ENCODE measurements at places on chromosomes 3 and 15.

DNA sequence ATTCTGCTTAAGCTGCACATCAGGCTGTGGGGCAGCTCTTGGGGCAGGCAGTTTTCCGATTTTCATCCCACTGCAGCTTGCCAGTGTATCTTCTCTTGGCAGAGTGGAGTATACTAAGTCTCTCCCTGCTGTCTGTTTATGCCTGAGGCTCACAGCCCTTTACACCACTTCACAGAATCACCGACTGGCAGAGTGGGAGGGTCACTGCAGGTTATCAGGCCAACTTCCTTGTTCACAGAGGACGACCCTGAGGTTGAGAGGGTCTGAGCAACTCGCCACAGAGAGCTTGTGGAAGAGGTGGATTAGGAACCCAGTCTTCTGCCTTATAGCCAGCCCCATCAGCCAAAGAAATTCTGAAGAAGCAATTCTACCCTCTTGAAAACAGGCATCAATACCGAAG, 30.9 kb downstream of the KIF9 start:
- DNase-seq, result no peak

GRCh38 chr15:33215941-33216872, 21.7 kb upstream of the FMN1 start:
- DNase-seq, result no peak

DNA sequence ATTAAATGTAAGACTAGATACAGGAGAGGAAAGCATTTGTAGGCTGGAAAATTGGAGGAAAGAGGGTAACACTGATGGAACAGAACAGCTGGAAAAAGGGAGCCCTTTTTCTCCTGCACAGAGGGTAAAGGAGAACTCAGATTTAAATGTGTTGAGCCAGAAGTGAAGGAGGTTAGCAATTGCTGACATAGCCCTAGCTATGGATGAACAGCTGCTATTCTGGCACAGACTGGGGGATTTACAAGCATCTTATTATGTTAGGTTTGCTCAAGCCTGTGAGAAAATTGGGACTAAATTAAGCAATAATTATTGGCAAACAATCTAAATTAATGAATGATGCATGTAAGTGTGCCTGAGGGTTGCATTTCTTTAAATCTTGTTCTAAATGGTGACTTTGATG, 40.6 kb upstream of the PRR20G start:
- DNase-seq, result no peak

DNA sequence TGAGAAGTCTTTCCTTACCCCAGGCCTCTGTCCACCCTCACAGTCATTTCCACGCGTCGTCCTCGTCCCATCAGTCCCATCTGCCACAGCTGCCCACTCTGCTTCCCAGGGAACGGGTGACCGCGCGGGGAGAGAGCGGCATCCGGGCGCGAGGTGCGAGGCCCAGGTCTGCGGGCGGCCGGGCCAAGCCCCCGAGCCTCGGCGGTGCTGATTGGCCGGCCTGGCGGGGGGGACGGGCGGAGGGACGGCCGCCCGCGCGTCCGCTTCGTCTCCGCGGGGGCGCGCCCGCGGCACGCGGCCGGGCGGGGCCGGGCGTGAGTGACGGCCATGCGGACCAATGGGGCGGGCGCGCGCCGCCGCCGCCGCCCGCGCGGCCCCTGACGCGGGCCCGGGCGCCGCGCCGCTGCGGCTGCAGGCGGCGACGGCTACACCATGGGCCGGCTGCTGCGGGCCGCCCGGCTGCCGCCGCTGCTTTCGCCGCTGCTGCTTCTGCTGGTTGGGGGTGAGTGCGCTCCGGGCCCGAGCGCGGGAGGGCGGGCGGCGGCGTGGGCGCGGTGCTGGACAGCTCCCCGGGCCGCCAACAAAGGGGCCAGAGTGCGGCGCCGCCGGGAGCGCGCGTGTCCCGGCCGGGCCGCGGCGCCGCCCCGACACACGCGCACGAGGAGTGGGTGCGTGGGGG, at the start of gene PODXL2:
TSS of gene PODXL2 (plus strand) at position 398 of the 679 bp plus-strand sequence. CDS start at position 433, 35 bp downstream.
- no peak for DNase-seq

GRCh38 chr3:151743855-151744254, 10.1 kb downstream of the AADACL2 start:
- no peak for DNase-seq

- no peak for DNase-seq
Measured at GRCh38 chr15:61056386-61056785, 172.7 kb downstream of the RORA start.

DNA sequence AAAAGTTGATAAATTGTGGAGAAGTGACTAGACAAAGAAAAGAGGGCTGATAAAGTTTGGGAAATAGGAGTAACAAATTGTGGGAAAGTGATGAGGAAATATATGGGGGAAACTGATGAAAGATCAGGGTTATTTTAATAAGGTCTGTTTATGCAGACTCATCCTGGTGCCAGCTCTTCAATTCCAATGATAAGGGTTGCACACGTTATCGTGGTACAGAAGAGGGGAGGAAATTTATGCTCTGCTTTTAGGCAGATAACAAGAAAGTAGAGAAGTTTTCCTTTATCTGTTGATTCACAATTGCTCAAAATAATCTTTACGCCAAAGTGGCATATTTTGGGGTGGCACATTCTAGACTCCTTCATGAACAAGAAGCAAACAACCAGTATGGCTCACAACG, 32.1 kb upstream of the LIPC start:
- DNase-seq, result no peak

DNA sequence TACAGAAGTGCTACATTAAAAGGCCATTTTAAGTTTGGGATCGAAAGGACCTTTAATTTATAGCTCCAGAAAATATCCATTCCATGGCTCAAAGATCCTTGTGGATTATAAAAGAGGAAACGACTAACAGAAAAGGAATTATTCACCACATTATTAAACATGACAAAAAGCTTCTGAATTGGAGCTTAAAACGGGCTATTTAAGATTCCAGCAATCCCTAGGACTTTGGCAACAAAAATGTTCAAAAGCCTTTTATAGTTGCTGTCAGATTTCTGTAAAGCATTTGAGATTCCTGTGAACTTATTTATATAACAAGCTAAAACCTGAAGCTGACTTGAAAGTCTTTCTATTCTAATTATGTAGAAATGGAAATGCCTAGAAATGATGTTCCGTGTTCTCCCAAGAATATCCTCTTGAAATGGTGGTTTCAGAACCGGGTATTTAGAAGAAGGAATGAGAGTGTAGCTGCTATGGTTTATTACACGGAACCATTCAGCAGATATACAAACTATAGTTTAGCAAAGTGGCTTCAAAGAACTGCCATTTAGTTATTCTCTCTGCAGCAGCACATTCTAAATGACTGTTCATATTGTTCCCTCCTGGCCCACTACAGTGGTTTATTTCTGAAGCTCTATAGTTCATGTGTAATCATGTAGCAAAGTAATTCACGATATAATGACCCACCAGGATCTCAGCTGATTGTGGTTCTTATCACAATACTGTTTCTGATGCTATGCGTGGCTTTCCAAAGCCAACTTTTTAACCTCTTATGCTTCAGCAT, 961.7 kb downstream of the FHIT start:
- DNase-seq, result no peak

- no peak for DNase-seq
Measured at GRCh38 chr15:71055461-71055860, 59.8 kb upstream of the THSD4 start.

- no peak for DNase-seq
Measured at GRCh38 chr15:42528970-42529369, 19.6 kb downstream of the LRRC57 start.

GRCh38 chr15:94882071-94882712, 650.8 kb downstream of the MCTP2 start:
- no peak for DNase-seq

GRCh38 chr3:85912980-85913379, 954.2 kb downstream of the CADM2 start:
- no peak for DNase-seq

DNA sequence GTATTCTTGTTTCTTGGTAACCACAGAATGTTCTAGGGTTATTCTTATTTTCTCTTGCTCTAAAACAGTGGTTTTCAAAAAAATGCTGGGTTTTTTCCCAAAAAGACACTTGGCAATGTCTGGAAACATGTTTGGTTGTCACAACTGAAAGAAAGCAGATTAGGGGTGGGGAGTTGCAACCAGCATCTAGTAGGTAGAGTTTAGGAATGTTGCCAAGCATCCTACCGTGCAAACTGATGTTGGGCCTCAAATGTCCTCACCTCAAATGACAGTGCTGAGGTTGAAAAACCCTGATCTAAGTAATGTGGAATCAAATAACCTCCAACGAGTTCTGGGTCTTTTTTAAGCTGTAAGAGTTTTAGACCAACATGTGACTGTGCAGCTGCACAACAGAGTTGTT, 270.5 kb upstream of the STT3B start:
- no peak for DNase-seq

- no peak for DNase-seq
Measured at GRCh38 chr15:31598620-31599019, 272.0 kb downstream of the KLF13 start.

DNA sequence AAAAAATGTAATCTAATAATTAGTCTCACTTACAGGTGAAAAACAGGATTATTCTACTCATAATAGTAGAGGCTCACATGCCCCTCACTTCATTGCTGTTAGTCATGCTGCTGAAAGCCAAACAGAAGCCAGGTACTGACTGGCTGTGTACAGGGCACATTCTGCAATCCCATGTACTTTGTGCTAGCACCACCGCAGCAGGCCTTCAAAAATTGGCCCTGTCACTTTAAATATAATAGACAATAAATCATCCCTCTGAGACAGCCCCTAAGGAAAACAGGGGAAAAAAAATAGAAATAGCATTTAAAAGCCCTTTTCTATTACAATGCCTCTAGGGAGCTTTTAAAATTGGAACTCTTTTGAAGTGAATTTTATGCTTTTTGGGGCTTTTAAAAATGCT, 723.8 kb downstream of the TUSC7 start:
- DNase-seq, result no peak

- no peak for DNase-seq
Measured at GRCh38 chr3:39668420-39668819, 141.0 kb upstream of the MYRIP start.

- no peak for DNase-seq
Measured at GRCh38 chr15:42826251-42826890, 89.4 kb upstream of the CDAN1 start.

DNA sequence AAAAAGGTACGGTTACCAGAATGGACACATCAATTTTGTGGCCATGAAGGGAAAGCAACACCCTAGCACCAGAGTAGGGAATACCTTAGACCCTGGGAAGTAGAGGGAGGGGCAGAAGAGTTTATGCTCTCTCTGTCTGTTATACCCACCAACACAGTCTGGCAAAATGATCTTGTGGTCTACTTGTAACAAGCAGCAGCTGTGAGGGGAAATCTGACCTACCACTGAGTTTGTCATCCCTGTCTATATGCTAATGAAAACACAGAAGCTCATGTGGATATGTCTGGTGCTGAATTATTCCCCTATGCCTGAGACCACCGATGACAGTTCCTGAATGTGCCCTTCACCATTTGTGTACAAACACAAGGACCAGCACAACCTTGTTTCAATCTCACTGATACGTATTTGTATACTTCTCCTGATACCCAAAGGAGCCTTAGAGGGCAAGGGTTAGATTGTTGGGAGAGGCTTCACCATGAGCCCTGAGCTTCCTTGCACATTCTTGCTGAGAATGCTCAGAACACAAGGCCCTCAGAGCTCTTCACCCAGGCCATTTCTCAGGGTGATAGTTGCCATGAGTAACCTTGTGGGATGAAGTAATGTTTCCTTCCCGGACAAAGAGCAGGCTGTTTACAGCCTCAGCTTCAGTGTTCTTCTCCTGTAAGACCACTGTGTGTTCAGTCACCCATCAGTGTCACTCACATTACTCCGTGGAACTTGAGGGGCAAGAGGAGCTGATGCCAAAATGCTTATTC, 24.7 kb upstream of the ZNF639 start:
- no peak for DNase-seq

DNA sequence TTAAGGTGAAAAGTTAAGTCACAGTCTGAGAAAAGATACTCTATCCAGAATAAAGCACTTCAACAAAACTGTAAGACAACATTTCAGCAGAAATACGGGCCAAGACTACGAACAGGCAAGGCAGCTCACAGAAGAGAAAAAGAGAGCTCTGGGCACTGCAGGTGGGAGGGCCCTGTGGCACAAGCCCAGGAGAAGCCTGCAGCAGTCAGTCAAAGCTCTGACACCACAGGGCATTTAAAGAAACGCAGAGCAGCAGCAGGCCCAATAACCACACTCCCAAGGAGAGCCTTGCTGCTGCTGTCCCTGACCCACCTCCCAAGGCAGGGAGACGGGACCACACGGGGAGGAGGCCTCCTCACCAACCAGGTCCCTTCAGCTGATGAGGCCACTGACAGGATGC, 19.2 kb downstream of the CHSY1 start:
- DNase-seq, result no peak

DNA sequence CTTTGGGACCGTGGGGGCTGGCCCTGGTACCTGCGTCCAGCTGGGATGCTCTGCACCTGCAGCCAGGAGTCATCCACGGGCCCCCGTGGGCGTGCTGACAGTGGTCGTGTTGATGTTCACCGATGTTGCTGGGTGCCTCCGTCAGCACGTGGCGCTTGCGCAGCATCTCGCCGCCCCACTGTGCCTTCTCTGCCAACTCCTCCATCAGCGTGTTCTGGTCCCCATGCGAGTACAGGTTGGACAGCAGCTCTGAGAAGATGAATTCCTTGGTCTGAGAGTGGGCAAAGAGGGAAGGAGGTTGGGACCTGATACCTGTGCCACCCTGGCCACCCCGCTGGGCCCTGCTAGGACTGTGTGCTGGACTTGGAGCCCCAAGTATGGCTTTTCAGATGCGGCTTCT, 61.4 kb downstream of the ADAMTS7 start:
- DNase-seq, result no peak

- DNase-seq, result no peak
Measured at GRCh38 chr3:55538158-55538557, 51.1 kb upstream of the WNT5A start.

DNA sequence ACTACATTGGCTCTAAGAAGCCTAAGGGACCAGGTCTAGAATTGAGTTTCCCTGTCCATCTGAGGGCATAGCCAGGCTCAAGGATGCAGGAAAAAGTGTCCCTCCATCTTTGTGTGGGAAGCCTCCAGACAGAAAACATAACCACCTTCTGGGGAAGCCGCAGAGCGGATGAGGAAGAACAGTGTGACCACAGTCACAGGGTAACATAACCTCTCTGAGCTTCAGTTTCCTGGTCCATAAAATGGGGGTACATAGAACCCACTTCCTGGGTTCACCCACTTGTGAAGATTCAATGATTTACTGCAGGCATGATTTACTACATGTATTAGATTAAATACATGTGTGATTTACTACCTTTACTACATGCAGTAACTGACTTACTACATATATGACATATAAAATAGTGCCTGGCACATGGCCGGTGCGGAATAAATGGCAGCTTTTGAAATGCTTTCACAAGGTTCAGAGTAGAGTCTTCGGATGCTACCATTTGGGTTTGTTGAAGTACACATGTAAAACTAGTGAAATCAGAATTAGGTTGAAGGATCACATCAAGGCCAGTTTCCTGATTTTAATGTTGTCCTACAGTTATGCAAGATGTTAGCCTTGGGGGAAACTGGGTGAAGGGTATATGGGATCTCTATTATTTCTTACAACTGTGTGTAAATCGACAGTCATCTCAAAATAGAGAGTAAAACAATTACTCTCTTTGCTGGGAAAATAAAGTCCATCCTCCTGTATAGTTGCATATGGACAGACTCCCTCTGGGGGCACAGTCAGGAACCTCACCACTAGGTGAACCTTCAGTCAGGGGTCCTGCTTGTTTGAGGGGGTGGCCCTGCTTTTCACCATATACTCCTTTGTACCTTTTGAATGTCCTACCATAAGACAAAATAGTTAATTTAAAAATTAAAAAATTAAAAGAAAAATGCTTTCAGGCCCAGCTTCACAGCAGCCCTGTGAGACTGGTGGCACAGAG, 86.0 kb downstream of the SEMA5B start:
- DNase-seq, result no peak

- no peak for DNase-seq
Measured at GRCh38 chr3:29189328-29189727, 91.5 kb upstream of the RBMS3 start.
